ENCODE measurements at places on chromosomes 2 and 18.

DNA sequence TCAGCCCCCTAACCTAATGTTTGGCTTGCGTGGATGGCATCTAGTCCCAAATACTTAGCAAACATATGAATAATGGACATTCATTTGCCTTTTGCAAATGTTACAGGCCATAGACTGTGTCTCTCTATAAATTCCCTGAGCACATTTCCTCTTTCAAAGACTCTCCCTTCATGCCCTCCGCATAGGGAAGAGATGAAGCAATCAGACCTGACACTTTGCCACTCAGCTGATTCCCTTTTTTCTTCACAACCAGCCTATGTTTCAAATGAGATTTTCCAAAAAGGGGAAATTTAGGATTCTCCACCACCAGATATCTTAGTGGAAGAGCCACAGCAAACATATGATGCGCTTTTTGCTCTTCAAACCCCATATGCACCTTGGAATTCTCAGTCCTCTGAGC lies 453.7 kb downstream of the STK39 start:
- DNase-seq, result no peak

- DNase-seq, result no peak
Observed at GRCh38 chr2:15300624-15301573, 260.2 kb downstream of the NBAS start.

DNA sequence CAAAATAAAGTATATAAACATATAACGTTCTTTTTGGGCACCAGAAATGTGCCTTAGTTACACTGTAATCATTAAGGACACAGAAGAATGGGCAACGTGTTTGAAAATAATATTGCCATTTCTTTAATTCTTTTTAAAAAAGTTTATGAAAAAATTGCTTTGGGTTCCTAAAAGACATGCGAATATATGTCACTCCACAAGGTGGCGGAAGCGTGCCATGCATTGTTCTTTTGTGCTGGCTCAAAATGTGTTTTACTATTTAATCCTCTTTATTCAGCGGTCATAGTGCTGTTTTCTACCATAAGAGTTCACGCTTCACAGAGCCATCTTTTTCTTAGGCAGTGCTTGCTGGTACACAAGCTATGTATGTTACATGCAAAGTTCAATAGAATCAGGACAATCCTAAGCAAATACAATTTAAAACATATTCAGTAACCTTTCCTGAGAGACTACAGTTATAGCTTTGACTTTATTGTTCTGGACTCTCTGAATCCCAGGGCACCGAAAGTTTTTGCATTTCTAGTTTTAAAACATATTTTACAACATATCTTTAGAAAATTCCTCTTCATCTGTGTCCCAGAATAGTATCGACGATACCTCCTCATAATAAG lies 147.8 kb upstream of the ERBB4 start:
- peak; percentile 56 for DNase-seq

DNA sequence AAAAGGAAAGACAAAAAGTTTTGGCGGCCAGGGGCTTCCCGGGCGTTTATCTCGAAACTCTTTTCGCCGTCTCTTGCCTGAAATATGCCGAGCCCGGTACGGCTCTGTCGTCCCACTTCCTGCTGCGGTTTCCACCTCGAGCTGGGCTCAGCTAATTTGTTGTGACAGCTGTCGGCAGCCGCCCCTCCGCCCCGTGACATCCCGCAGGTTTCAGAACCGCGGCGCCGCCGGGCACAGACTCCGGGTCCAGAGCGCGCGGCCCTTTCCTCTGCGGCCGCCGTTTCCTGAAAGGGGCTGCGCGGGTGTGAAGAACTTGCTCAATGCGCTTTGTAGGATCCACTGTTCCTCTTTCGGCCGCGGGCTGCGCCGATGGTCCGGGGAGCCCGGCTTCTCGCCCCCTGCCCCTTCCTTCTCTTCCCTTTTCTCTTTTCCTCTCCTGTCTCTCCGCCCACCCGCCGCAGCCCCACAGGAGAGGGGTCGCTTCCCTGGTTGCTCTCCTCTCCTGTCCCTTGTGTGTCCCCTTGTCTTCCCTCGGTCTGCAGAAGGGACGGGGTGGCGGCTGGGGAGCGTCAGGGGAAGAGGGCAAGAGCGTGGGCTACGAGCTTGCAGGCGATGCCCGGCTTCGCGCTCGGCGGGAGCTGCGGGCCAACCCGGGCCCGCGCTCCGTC lies 648 bp downstream of the ARID5A start:
- no peak for DNase-seq

GRCh38 chr2:62099523-62100175 lies 96.3 kb upstream of the B3GNT2 start:
- no peak for DNase-seq

DNA sequence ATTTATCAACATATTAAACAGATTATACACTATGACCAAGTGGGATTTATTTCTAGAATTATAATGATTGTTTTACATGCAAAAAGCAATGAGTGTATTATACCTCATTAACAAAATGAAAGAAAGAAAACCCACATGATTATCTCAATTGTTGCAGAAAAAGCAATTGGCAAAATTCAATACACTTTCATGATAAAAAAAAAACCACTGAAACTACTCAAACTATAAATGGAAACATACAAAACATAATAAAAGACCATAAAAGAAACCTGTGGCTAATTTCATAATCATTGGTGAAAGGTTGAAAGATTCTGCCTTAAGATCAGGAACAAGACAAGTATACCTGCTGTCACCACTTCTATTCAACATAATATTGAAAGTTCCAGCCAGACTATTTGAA lies 325.9 kb downstream of the AKAIN1 start:
- no peak for DNase-seq

- DNase-seq, result no peak
Observed at GRCh38 chr18:64380117-64380516, 231.2 kb upstream of the LINC00305 start.

GRCh38 chr2:177543007-177543760 lies 150.6 kb downstream of the AGPS start:
- no peak for DNase-seq

DNA sequence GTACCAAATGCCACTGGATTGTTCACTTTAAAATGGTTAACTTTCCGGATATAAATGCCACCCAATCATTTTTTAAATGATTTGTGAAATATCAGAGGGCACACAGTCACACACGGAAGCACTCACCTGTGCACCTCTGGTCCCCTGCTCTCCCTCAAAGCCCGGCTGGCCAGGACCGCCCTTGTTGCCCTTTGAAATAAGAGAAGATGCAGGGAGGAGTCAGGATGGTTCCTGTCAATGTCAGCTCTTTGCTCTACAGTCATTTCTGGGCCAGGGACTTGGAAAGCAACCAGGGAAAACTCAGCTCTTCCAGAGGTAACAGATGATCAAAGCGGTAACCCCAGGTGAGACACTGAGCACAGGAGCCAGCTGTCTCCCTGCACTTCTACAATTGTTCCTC lies 60.7 kb downstream of the COL6A3 start:
- DNase-seq, result peak; percentile 21

DNA sequence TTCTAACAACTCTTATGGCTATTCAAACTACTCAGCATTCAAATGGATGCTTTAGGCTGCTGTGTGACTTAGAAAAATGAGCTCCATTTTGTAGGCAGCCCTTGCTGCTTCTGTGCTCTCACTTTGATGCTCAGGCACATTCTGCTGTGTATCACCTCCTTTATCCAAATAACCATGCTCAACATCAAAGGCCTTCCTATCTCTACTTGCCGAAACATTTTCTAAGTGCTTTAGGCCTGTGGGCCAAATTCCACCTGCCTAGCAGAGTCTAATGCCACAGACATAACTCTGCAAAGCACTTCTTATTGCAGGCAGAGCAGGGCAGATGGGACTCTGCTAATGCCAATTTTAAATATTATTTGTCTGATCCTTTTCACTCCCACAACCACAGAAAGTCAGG lies 397.4 kb downstream of the RND3 start:
- DNase-seq, result no peak

- DNase-seq, result no peak
Observed at GRCh38 chr2:33494155-33494779, 17.8 kb downstream of the RASGRP3 start.

- DNase-seq, result no peak
Observed at GRCh38 chr2:141475801-141476200, 655.0 kb downstream of the LRP1B start.

- DNase-seq, result no peak
Observed at GRCh38 chr2:111057721-111058120, 63.0 kb upstream of the BCL2L11 start.

- DNase-seq, result no peak
Observed at GRCh38 chr2:186853951-186854350, 5.0 kb upstream of the ZSWIM2 start.

DNA sequence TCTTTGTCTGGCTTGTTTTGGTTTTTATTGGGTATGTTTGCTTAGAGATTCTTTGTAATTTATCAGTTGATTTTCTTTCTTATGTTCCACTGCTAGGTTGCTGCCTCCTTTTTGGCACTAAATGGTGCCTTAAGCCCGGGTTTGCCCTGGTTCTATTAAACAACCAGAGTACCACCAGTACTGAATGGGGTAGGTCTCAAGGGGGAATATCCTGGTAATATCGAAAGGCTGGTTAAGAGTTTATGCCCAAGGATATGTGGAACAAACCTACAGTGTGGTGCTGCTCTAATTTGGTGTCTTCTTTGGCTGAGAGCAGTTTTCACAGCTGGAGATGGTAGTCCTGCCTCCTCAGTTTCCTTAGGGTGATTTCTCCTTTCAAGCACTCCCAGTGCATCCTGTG lies 76.5 kb downstream of the SEMA4F start:
- DNase-seq, result no peak

DNA sequence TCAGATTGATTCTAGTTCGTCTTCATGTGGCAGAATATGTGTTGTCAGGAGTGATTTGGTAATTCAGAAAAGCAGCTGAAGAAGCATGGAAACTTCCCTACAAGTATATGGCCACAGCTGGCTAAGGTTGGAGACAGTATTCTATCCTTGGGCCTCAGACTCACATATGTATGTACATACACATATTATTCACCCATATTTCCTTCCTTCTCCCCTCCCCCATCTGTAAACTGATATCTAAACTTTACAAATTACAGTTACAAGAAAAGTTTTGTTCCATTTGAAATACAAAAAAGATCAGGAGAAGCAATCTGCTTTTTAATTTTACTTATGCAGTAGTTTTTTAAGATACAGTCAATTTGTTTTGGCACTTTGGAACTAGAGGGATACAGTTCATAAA lies 3.1 kb downstream of the SP3 start:
- no peak for DNase-seq

GRCh38 chr2:218722876-218723785 lies 12.5 kb downstream of the TTLL4 start:
- no peak for DNase-seq

DNA sequence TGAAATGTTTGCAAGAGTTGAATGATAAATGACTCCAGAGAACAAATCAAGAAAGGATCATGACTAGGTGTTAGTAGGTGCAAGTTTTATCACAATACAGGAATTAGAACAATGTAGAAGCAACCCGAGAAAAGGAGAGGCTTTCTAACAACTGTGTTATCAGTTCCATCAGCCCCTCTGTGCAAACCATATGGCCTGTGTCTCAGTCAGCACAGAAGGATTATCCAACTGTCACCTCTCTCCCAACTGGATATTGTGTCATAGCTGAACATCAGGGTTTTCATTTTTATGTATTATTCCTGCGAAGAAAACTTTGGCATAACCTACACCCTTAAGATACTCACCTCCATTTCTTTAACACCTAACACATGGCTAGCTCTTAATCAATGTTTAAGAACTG lies 321.6 kb upstream of the RND3 start:
- no peak for DNase-seq

GRCh38 chr2:145260674-145261073 lies 740.8 kb upstream of the ZEB2 start:
- no peak for DNase-seq

- no peak for DNase-seq
Observed at GRCh38 chr2:28621172-28622100, 125.6 kb downstream of the PLB1 start.

- DNase-seq, result no peak
Observed at GRCh38 chr18:2958819-2959298, 54.1 kb downstream of the LPIN2 start.

GRCh38 chr2:74957886-74958273 lies 563 bp upstream of the POLE4 start:
- no peak for DNase-seq

DNA sequence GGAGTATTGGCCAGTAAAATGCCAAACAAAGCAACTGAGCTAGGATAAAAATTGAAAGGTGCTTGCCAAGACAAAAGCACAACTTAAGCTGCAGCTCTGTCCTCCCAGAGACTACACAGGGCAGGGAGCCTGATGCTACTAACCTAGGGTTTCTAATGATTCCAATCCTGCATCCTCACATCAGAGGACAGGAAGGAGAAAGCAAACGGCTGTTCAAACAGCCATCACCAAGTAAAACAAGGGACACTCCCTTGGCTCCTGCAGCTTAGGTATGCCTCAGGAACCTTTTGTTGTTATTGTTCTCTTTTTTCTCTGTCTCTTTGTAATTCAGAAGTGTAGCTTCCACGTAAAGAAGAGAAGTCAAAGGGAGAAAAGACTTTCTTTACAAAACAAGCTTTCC lies 99.5 kb downstream of the TCF4 start:
- DNase-seq, result no peak

DNA sequence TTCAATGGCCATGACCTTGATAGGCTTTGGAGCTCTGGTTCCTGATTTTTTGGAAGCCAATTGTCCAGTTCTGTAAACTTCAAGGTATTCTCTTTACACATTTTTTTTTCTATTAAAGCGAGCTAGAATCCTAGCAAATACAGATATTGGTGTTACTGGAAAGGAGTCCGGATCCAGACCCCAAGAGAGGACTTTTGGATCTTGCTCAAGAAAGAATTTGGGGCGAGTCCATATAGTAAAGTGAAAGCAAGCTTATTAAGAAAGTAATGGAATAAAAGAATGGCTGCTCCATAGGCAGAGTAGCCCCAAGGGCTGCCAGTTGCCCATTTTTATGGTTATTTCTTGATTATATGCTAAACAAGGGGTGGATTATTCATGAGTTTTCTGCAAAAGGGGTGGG lies 45.1 kb downstream of the CD8B2 start:
- DNase-seq, result no peak

DNA sequence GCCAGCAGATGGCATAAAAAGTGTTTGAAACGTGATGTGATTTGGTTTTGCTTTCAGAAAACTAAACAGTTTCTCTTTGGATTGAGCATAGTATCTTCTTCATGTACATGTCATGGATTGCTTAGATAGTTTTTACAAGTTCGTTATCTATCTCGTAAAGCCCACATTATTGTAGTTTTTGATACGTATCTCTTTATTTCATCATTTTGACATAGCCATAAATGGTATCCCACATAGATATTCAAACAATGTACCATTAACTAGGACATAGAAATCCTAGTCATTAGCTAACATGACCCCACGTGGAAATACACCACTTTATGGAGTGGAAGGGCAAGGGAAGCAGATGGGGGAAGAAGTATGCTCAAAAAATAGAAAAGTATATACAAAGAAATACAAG lies 93.6 kb downstream of the MAP2 start:
- DNase-seq, result no peak

DNA sequence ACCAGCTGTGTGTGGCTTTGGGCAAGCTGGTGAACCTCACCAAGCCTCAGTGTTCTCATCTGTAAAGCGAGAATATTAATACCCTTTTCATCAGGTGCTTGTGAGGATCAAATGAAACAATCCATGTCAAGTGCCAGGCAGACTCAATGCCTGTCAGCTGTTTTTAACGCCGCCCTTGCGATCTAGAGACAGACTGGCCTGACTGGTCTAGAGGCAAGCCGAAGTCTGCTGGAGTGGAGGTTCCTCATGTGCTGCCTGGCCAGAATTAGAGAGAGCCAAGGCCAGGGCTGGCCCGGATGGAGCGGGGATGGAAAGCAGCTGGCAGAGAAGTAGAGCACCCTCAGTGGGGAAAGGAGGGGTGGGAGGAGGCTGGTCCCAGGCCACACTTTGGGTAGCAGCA lies 74.5 kb upstream of the B3GNT7 start:
- no peak for DNase-seq

GRCh38 chr2:190911813-190912212 lies 31.2 kb downstream of the GLS start:
- no peak for DNase-seq

Measured in right renal cortex interstitium (tissue), 3 donors.